ENCODE measurements at places on chromosomes 3 and 15. TPM values are rescaled to one million over a fixed set of nuclear protein-coding genes. Genes with fewer than 3 reads are reported as not detected.

OR5H1 gene
- not detected for total RNA-seq

GPR15 gene
- 1.1 TPM for total RNA-seq

CCR5 gene
- total RNA-seq = 0.25 TPM

DNA sequence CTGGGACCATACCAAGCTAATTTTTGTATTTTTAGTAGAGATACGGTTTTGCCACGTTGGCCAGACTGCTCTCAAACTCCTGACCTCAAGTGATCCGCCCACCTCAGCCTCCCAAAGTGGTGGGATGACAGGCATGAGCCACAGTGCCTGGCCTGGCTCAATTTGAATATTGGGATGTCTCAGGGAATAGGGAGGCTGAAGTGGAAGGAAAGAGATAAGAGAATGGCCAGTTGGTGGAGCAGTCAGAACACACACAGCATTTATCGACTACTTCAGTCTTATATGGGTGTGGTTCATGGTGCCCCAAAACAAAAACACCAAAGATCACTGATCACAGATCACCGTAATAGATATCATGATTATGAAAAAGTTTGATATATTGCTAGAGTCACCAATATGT is 144.4 kb downstream of the GMNC start:
- no peak overlapping the region for H3K27ac ChIP-seq
- H3K27me3 ChIP-seq = peaks cover 8% of the 10 kb centered on the region
- H3K4me1 ChIP-seq = no peaks in the 10 kb centered on the region
- no peaks in the 10 kb centered on the region for H3K36me3 ChIP-seq
- H3K4me3 ChIP-seq = no peak overlapping the region

- peaks cover 3% of the 10 kb centered on the region for H3K36me3 ChIP-seq
- no peak overlapping the region for H3K4me3 ChIP-seq
- no peaks in the 10 kb centered on the region for H3K27me3 ChIP-seq
- H3K4me1 ChIP-seq = peaks cover 5% of the 10 kb centered on the region
Observed at GRCh38 chr3:178097576-178097975, 438.7 kb upstream of the KCNMB2 start.

GRCh38 chr3:174202561-174202960 is 656.6 kb upstream of the NAALADL2 start:
- no peak for DNase-seq
- no peaks in the 10 kb centered on the region for H3K27me3 ChIP-seq
- no peaks in the 10 kb centered on the region for H3K4me1 ChIP-seq
- no peak overlapping the region for H3K4me3 ChIP-seq
- no peaks in the 10 kb centered on the region for H3K36me3 ChIP-seq

- H3K36me3 ChIP-seq = peaks cover 68% of the 10 kb centered on the region
- no peaks in the 10 kb centered on the region for H3K27me3 ChIP-seq
- H3K27ac ChIP-seq = peak overlapping the region; percentile 2
- H3K4me1 ChIP-seq = peaks cover 25% of the 10 kb centered on the region
- DNase-seq = no peak
- H3K4me3 ChIP-seq = no peak overlapping the region
Observed at GRCh38 chr15:75403892-75404291, 35.5 kb upstream of the MAN2C1 start.

DNA sequence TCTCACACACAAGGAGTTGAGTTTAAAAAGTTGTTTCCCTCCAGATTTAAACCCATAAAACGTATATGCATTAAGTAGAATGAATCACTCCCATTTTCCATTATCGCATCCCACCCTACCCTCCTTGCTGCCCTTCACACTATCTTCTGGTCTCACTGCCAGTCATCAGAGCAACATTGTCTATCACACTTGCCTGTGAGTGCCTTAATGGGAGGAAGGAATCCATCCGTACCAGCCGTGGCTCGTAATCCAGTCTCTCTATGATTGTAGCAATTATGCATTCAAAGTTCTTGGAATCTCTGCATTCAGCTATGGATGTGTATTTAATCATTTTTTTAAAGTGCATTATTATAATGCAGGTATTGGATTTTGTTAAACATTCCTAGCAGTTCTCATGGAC is 1.9 kb downstream of the TMEM266 start:
- peaks cover 30% of the 10 kb centered on the region for H3K4me1 ChIP-seq
- H3K4me3 ChIP-seq = no peak overlapping the region

DNA sequence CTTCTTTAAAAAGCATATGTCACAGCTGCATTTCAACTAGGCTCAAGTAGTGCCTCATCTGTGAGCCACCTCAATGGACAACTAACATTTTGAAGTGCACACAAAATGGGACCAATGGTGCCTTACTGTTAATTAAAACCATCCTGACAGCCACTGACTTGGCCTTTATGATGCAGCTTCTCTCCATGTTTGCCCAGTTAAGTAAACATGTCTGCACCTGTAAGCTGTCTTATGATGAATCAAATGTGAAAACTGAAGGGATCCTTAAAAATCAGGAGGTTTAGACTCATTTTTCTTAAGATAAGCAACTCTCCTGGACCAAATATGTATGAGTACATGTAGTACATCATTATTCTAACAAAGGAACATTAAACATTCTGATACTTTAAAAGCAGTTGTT is 861.6 kb downstream of the ROBO1 start:
- no peaks in the 10 kb centered on the region for H3K36me3 ChIP-seq
- no peak for DNase-seq
- no peak overlapping the region for H3K27ac ChIP-seq

GRCh38 chr3:186870421-186871201 is 28.1 kb downstream of the ADIPOQ start:
- H3K27ac ChIP-seq = peak overlapping the region; percentile 64
- H3K27me3 ChIP-seq = no peaks in the 10 kb centered on the region
- peaks cover 2% of the 10 kb centered on the region for H3K36me3 ChIP-seq

- H3K4me3 ChIP-seq = no peak overlapping the region
- no peaks in the 10 kb centered on the region for H3K4me1 ChIP-seq
- H3K27me3 ChIP-seq = peaks cover 9% of the 10 kb centered on the region
- H3K27ac ChIP-seq = no peak overlapping the region
- DNase-seq = no peak
Observed at GRCh38 chr3:102302020-102302419, 132.8 kb upstream of the ZPLD1 start.

DNA sequence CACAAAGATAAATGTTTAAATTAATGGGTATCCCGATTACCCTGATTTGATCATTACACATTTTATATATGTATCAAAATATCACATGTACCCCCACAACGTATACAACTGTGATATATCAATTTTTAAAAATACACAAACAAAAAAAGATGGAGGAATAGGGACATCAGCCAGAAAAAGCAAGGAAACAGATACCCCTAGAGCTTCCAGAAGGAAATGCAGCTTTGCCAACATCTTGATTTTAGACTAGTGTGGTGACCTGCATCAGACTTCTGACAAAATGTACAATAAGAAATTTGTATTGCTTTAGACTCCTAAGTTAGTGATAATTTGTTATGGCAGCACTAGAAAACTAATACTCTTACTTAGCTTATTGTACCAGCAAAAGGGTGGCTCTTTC is 483.8 kb downstream of the TUSC7 start:
- H3K4me1 ChIP-seq = no peaks in the 10 kb centered on the region
- H3K27me3 ChIP-seq = no peaks in the 10 kb centered on the region
- no peak overlapping the region for H3K27ac ChIP-seq
- no peaks in the 10 kb centered on the region for H3K36me3 ChIP-seq

- no peaks in the 10 kb centered on the region for H3K36me3 ChIP-seq
- H3K4me1 ChIP-seq = no peaks in the 10 kb centered on the region
- DNase-seq = no peak
Observed at GRCh38 chr3:150235799-150236198, 172.3 kb upstream of the TSC22D2 start.

GRCh38 chr3:186160691-186161243 is 51.9 kb upstream of the ETV5 start:
- no peaks in the 10 kb centered on the region for H3K36me3 ChIP-seq
- no peaks in the 10 kb centered on the region for H3K4me1 ChIP-seq
- peaks cover 12% of the 10 kb centered on the region for H3K27me3 ChIP-seq
- no peak overlapping the region for H3K4me3 ChIP-seq
- no peak for DNase-seq

DNA sequence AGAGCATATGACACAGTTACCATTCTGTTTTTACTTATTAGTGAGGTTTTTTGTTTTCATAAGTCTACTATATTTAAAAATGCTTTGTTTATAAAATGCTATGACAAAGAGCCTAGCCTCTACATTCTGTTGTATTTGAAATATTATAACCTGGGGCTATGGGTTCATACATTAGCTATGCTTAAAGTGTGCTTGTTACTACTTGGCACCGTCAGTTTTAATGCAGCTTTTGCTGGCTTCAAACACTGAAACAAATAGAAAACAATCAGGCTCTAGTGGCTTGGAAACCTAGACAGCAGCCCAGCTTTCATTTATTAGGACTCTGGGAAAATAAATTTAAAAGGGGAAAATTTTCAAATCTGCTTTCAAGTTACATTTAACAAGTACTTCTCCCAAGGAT is 635.9 kb downstream of the CADM2 start:
- no peak overlapping the region for H3K4me3 ChIP-seq
- no peaks in the 10 kb centered on the region for H3K27me3 ChIP-seq
- no peak for DNase-seq

DNA sequence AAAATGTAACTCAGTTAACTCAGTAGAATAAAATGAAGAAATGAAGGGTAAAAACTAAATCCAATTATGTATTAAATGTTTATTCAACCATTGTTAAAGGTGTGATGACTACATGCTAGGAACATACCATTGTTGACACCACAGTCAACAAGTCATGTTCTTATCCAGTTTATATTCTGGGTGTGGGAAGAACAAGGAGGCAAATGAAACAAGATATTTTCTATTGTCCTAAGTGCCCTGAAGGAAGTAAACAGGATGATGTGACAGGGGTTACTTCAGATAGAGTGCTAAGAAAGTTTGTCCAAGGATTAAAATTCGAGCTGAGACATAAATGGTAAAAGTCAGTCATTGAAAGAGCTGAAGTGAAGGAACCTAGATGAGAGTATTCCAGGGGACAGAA is 13.1 kb downstream of the AP3S2 start:
- peaks cover 15% of the 10 kb centered on the region for H3K36me3 ChIP-seq
- no peak overlapping the region for H3K27ac ChIP-seq
- H3K4me1 ChIP-seq = peaks cover 2% of the 10 kb centered on the region
- H3K27me3 ChIP-seq = no peaks in the 10 kb centered on the region
- no peak for DNase-seq
- no peak overlapping the region for H3K4me3 ChIP-seq

DNA sequence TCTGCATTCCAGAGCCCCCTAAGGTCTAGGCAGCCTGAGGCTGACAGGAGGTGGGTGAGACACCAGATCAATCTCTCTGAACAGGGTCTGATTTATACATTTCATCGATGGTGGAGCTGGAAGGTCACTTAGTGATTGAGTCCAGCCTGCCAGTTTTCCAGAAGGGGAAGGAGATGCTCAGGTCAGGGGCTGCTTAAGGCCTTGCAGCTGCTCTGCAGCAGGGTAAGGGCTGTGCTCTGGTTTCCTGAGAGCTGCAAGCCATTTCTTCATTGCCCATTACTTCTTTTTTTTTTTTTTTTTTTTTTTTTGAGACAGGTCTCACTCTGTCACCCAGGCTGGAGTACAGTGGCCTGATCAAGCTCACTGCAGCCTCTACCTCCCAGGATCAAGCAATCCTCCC is 10.7 kb downstream of the TADA3 start:
- H3K4me1 ChIP-seq = peaks cover 64% of the 10 kb centered on the region
- peak overlapping the region; percentile 34 for H3K27ac ChIP-seq
- H3K4me3 ChIP-seq = no peak overlapping the region

- no peak overlapping the region for H3K4me3 ChIP-seq
- no peaks in the 10 kb centered on the region for H3K36me3 ChIP-seq
- no peak overlapping the region for H3K27ac ChIP-seq
- DNase-seq = no peak
Observed at GRCh38 chr3:57192028-57192427, 7.8 kb downstream of the HESX1 start.

DNA sequence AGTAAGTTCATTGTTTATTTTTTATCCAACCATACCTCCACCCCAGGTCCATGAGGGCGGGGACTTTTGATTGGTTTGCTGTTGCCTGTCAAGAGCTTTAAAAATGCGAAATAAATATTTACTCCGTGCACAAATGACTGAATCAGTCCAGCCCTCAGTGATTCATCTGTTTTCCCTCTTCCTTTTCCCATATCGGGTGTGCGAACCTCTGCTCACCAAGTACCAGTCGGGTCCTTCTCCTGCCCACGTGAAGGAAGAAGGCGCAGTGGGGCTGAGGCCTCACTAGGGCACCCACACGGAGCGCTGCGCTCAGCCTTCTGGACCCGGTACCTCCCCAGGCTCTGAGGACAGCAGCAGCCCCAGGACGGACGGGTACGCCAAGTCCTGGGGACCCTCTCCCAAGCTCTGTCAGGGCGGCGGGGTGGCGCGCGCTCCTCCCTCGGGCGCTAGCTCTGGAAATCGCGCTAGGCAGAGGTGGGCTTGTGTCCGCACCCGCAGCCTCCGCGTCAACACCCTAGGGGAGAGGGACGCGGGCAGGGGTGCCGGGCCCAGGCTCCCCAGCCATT is 70.5 kb upstream of the EPHB3 start:
- DNase-seq = no peak
- H3K4me1 ChIP-seq = peaks cover 5% of the 10 kb centered on the region
- no peak overlapping the region for H3K4me3 ChIP-seq
- H3K27me3 ChIP-seq = peaks cover 37% of the 10 kb centered on the region
- H3K36me3 ChIP-seq = no peaks in the 10 kb centered on the region

DNA sequence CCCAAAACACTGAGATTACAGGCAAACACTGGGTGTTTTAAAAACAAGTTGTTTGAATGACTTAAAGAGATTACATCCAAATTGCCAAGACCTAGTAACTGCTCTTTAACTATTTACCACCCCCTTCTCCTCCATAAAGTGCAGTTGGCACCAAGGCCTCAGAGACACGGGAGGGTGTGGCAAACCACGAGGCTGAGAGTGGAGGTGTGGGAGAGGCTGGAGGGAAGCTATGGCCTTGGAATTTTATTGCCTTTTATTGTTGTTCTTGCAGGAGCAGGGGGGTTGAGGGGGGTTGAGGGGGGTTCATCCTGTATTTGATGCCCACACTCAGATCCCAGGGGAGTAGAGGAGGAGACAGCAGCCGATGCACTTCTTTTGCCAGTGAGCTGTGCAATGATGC is 75.9 kb upstream of the CTDSPL start:
- no peak for DNase-seq
- no peaks in the 10 kb centered on the region for H3K36me3 ChIP-seq
- H3K4me1 ChIP-seq = peaks cover 18% of the 10 kb centered on the region
- H3K4me3 ChIP-seq = no peak overlapping the region

GRCh38 chr15:44158111-44158510 is 37.0 kb downstream of the FRMD5 start:
- no peak for DNase-seq
- H3K4me1 ChIP-seq = peaks cover 4% of the 10 kb centered on the region
- no peaks in the 10 kb centered on the region for H3K36me3 ChIP-seq
- H3K27ac ChIP-seq = no peak overlapping the region
